Activated CD4-positive, alpha-beta T cell treated with anti-CD3 and anti-CD28 coated beads for 24 hours (primary cell): ENCODE measurements at places on chromosomes 13 and 19.

GRCh38 chr13:46490129-46490528, 62.8 kb upstream of the LRCH1 start:
- DNase-seq, result no peak

DNA sequence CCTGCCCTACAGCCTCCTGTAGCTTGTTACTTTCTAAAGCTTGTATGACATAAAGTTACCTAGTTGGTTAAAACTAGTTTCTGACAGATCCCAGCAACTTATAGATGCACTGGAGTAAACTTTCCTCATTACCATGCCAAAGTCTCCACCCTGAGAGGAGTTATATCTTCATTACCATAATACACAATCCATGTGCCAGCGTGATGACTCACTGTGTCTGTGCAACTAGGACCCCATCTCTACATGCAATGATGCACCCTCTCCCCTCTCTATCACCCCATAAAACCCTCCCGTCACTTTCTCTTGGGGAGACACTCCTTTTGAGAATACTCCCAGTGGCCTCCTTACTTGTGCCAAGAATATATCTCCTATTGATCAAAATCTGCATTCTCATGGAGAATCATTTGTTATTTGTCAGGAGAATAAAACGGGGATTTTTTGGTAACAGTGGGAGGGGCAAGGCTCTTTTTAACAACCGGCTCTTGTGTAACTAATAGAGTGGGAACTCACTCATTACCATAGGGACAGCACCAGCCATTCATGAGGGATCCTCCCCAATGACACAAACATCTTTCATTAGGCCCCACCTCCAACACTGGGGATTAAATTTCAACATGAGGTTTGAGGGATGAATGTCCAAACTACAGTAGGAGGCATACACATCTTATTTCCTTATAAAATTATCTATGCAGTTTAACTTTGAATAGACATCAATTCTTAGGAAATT, 235.1 kb upstream of the ATXN8OS start:
- DNase-seq, result no peak

DNA sequence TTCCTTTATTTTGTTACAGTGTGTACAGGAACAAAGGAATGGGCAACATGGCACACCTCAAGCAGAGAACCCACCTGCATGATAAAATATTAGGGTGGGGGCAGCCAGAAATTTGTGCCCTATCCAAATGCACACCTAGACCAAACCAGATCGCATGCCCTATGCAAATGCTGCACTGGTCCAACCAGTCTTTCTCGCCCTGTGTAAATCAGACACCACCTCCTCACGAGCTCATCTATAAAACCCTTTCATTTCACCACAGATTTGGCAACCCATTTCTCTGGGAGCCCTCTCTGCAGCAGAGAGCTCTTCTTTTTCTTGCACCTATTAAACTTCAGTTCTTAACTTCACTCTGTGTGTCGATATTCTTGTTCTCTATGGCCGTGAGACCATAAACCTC, 1559.2 kb downstream of the SLITRK1 start:
- no peak for DNase-seq

GRCh38 chr19:33471111-33471996, 50.2 kb downstream of the PEPD start:
- DNase-seq, result no peak

GRCh38 chr19:48495396-48495795, 16.2 kb downstream of the LMTK3 start:
- DNase-seq, result no peak

- DNase-seq, result no peak
Measured at GRCh38 chr13:91101381-91101780, 246.1 kb upstream of the MIR17HG start.

- DNase-seq, result no peak
Measured at GRCh38 chr13:73335944-73336343, 277.1 kb downstream of the KLF5 start.

GRCh38 chr19:51066393-51067186, 1.7 kb upstream of the KLK13 start:
- DNase-seq, result no peak

DNA sequence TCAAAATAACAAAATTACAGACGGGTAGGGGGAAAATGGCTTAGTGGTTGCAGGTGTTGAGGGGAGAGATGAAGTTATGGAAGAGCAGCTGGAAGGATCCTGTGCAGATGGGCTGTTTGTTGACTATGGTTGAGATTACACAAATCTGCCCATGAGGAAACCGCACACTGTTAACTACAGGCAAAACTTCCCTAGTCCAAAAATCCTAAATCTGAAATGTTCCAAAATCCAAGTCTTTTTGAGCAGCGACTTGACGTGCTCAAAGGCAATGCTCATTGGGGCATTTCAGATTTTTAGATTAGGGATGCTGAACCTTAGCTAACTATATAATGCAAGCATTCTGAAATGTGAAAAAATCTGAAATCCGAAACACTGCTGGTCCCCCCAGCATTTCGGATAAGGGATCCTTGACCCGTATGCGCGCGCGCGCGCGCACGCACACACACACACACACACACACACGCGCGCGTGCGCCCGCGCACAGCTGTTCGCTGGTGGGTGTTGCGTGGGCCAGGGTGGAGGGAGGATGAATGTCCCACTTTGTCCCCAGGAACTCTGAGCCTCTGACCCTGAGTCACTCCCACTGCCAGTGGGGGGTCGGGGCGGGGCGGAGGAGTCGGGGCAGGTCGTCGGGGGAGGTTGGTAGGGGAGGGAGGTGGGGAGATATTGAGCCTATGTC, 6.8 kb downstream of the F2RL3 start:
- DNase-seq, result no peak

DNA sequence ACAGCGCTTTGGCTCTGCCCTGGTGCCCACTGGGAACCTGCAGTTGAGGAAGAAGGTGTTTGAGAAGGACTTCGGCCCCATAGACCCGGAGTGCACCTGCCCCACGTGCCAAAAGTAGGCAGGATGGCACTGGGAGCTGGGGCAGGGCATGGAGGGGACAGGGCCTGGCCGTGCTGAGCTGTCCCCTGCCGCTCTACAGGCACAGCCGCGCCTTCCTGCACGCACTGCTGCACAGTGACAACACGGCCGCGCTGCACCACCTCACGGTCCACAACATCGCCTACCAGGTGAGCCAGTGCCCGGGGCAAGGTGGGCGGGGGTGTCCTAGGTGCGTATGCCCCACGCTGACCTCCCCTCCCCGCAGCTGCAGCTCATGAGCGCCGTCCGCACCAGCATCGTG, 5.1 kb upstream of the DNM2 start:
- no peak for DNase-seq

DNA sequence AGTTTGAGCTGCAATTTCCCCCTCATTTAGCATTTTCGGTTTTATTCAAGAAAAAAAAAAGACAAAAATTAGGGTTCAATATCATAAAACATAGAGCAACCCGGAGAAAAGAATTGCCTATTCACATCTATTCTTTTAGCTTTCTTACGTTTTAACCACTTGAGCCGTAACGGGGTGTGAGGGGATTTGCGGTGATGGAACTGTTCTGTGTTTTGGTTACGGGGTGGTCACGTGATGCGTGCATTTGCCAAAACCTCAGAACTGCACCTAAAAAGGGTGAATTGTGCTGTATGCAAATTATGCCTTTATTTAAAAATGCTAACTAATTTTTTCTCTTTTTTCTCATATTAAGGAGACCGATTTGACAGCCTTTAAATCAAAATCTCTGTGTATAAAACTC, 22.1 kb downstream of the CLEC11A start:
- DNase-seq, result no peak

- no peak for DNase-seq
Measured at GRCh38 chr19:16228637-16229321, 31.1 kb downstream of the AP1M1 start.

GRCh38 chr13:39245688-39246087, 207.4 kb downstream of the NHLRC3 start:
- no peak for DNase-seq

- DNase-seq, result no peak
Measured at GRCh38 chr13:113959198-113959597, 14.7 kb downstream of the C13orf46 start.

DNA sequence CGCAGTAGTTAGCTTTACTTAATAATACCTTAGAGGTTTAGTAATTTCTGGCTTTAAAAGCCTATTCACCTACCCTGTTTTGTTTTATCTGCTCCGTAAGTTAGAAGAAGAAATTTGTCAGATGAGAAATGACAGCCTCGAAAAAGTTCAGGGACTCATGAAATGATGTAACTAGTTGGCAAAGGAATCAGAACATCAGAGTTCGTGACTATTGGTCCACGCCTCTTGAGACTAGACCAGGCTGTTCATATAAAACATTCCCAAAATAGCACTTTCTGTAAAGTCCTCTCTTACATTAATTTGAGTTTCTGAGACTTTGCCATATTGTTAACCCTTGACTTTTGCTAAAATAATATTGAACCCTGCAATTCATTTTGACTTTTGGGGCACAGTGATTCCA, 92.0 kb downstream of the HS6ST3 start:
- no peak for DNase-seq

DNA sequence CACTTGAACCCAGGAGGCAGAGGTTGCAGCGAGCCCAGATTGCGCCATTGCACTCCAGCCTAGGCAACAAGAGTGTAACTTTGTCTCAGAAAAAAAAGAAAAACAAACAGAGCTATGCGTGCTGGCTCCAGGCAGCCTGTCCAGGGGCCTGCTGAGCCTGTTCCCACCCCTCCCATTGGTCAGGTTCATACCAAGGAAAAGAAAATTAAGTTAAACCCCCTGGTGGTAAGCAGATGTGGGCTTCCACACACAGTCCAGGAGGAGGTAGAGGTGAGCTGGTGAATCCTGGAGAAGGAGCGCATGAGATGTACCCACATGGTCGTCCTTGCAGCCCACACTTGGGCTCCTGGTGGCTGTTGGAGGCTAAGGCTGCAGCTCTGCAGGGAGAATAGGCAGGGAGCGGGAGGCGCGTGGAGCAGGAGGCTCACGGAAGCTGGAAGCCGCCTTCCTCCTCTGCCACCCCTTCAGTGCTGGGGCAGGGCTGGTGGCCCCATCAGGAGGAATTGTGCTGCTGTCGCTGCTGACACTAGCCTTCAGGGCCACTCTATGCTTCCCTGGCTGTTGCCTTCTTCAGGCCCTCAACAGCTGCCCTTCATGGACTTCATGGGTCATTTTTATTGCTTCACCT, 10.5 kb upstream of the CHAMP1 start:
- DNase-seq, result no peak

DNA sequence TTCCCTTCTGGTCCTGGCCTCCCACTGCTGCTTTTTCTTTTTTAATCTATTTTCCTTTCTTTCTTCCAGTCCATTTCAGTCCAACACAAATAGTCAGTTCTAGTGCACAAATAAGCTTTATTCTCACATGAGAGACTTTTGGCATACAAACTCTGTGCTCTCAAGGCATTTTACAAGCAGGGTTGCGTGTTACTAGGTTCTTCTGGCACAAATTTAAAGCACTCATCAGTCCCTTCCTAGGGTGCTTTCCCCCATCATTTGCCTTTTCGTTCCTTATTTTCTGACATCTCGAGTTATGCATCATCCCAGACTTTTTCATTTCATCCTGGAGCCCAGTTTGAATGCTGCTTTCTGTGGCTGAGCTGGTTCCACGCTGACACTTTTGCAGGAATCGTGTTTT, 29.8 kb upstream of the IL17D start:
- DNase-seq, result no peak

DNA sequence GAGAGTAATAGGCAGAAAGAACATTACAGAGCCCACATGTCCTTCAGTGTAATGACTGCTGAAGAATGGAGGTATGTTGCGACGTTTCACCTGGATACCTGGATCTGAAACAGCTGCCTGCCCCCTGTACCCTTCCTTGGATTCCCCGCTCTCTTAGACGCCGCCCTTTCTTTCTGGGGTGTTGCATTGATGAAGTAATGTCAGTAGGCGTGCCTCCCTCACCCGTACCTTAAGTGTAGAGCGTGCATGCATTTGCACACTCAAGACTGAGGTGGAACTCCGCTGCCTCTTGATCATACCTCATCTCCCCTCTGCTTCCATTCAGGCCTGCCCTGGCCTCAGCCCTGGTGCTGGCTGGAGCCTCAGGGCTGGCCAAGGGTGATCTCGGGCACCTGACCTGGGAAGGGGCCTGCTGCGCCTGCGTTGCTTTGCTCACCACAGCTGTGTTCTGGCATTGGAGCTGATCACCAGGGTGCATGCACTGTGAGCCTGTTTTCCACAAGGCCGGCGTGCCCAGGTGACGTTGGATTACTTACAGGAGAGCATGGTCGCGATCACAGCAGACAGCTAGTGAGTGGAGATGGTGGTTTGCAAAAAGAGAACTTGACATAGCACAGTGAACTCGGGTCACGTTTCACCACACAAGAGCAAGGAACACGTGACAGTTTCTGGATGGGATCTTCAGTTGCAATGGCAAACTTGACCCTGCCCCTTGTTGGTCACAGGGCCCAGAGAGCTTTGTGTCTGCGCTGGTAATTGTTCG, 99.0 kb downstream of the ARHGEF7 start:
- no peak for DNase-seq

GRCh38 chr19:30111021-30111855, 169.2 kb downstream of the URI1 start:
- DNase-seq, result no peak

- no peak for DNase-seq
Measured at GRCh38 chr19:14494910-14495671, 836 bp downstream of the GIPC1 start.

GRCh38 chr13:105740739-105741138, 794.7 kb downstream of the EFNB2 start:
- no peak for DNase-seq

GRCh38 chr19:20423381-20424197, 142.0 kb downstream of the ZNF737 start:
- no peak for DNase-seq

- no peak for DNase-seq
Measured at GRCh38 chr13:111555903-111556302, 235.5 kb downstream of the TEX29 start.

- DNase-seq, result no peak
Measured at GRCh38 chr13:30477346-30478195, 11.8 kb upstream of the HMGB1 start.

GRCh38 chr13:98819382-98820010, 67.0 kb upstream of the SLC15A1 start:
- no peak for DNase-seq

DNA sequence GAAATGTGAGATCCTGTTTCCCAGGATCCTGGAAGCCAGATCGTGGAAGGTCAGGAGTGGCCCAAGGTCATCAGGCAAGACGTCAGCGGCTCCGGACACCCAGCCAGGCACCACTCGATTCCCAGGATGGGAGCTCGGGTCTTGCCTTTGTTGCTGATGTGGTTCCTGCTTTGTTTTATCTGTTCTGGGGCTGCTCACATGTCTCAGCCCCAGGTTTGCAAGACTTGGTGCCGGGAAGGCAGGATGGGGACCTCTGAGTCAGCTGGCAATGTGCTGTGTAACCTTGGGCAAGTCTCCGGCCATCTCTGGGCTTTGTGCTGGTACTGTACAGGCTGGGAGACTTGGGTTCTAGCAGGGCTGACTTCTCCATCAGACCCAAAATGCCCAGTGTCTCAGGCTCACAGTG, 1.4 kb upstream of the FCHO1 start:
- no peak for DNase-seq

DNA sequence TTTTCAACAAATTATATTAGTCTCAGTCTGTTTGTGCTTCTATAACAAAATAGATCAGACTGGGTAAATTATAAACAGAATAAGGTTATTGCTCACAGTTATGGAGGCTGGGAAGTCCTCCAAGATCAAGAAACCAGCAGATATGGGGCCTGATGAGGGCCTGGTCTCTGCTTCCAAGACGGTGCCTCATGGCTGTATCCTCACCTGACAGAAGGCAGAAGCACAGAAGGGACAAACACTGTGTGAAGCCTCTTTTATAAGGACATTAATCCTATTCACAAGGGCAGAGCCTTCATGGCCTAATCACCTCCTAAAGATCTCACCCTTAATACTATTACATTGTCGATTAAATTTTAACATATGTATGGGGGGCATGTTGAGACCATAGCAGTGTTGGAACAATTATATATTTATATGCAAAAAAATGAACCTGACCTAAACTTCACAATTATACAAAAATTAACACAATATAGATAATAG, 12.7 kb downstream of the F10 start:
- DNase-seq, result no peak
